ENCODE measurements at places on chromosomes 11 and 22.

DNA sequence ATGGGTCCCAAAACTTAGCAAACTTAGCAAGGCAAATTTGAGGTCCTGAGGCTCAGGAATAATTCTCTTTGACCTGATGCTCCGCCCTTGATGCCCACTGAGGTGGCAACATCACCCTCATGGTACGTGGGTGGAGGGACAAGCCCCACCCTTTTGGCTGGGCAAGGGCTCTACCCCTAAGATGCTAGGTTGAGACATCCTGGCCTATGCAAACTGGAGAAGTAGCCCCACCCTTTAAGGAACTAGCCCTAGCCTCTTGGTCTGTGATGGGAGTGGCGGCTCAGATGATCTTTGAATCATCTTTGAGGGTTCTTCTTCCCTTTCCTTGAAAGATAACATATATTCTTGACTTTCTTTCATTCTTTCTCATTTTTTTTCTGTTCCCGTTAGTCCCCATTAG lies 32.9 kb downstream of the CABIN1 start:
- DNase-seq, result no peak

- DNase-seq, result no peak
These were observed 10.8 kb downstream of the DUSP8 start for GRCh38 chr11:1561266-1561665.

- DNase-seq, result no peak
These were observed 29.9 kb downstream of the CCDC15 start for GRCh38 chr11:124983674-124984511.

DNA sequence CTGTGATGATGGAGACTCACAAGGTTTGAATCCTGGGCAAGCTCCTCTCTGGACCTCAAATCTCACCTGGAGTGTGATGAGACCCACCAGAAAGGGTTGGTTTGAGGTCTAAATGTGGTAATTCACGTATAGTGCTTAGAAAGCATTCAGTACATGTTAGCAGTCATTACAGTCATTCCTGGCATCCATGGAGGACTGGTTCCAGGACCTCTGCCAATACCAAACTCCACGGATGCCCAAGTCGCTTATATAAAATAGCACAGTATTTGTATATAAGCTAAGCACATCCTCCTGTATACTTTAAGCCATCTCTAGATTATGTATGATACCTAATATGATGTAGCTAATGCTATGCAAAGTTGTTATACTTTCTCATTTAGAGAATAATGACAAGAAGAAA lies 67.6 kb upstream of the CYP2D6 start:
- DNase-seq, result no peak

DNA sequence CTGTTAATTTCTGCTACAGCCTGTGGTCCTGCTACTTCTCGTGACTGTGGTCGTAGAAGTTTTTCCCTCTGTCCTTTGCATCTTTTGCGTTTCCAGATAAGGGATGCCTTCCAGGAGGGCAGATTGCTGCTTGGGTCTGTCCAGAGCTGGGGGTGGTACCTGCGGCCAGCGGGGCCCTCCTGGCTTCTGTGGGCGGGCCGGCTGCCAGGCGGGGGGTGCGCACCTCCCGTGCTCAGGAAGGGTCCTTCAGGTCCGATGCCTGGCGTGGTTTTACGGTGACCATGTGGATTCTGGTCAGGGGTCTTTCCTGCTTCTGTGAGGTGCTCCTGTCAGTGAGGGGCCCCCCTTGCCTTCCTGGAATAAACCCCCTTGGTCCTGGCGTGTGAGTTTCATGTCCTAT lies 84.8 kb downstream of the KCNQ1 start:
- DNase-seq, result no peak

DNA sequence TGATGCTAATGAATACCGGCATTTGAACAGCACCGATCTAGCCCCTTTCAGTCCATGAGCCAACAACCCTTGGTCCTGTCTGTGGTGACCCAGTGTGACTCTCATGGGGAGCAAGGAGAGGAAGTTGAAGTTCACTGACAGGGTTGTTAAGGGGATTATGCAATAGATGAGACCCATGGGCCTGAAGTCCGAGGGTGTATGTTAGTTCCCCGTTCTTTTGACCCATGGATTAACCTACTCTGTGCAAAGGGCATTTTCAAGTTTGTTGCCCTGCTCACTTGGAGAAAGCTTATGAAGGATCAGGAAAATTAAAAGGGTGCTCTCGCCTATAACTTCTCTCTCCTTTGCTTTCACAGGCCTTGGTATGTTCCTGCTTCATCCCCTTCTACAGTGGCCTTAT lies 4.9 kb downstream of the PNPLA3 start:
- no peak for DNase-seq

DNA sequence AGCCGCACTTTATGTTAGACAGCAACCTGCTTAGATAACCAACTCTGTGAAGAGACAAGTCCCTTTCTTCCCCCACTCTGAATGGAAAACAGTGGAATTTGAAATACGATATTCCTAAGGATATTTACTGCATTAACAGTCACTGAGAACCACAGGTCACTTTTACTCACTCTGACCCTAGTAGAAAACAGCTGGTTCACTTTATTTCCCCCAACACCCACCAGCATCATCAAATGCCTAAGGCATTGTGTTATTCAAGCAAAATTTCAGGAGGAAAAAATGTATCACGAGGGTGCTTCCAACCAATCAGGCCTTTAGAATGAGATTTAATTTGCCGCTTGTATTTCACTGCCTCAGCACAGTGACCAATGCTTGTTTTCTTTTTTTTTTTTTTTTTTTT lies 1134.1 kb upstream of the CCDC90B start:
- no peak for DNase-seq

GRCh38 chr11:16856022-16856471 lies 117.6 kb downstream of the C11orf58 start:
- no peak for DNase-seq

DNA sequence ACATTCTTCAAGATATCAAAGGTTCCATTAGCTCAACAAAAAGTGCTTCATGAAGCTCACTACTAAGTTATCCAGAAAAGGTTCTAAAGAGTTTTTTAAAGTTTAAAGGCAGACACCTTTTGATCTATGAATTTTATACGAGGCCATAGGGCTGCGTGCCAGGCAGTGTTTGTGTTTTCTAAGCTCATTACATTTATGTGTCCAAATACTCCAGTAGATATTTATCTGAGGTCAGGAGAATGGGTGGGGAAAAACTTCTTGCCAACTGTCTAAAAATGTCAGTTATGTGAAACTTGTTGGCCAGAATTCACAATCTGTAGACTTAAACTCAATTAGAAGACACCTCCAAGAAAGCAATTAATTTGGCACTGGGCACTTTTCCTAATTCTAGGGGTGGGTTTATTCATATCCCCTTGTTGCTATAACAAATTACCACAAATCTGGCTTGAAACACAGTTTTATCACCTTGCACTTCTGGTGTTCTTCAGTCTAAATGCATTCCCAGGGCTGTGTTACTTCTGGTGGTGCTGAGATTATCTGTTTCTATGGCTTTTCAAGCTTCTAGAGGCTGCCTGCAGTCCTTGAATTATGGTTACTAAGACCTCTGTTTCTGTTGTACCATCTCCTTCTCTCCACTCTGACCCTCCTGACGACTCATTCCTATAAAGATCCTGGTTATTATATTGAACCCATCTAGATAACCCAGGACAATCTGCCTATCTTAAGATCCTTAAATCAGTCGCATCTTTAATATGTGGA lies 1030.4 kb upstream of the CNTN5 start:
- DNase-seq, result no peak

DNA sequence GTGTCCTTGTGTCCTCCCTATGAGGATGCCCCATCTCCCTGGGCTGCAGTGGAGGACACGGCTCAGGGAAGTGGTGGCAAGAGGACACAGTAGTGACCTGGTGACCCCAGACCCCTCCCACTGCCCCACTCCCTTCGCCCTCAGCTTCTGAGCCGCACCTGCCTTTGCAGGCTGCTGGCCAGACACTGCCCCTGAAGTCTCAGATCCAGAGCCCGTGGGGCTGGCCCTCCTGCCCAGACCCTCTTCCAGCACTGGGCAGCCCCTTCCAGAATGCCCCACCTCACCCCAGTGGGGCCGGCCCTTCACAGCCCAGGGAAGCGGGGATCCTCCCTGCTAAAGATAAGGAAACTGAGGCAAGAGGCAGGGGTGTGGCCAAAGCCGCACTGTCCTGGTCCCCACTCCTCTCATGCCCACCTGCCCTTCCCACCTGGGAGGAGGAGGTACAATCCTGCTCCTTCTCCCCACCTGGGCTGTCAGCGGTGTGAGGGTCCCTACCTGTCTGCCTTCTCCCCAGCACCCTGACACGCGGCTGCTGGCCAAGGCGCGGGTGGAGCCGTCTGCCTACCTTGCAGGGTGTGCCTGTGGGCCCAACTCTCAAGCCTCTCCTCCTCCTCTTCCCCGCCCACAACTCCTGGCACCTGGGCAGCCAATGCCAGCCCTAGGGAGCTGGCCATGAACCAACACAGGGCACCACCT lies 17.3 kb downstream of the TRPM5 start:
- DNase-seq, result no peak

- no peak for DNase-seq
These were observed 34.8 kb upstream of the SLC22A12 start for GRCh38 chr11:64556044-64556720.

DNA sequence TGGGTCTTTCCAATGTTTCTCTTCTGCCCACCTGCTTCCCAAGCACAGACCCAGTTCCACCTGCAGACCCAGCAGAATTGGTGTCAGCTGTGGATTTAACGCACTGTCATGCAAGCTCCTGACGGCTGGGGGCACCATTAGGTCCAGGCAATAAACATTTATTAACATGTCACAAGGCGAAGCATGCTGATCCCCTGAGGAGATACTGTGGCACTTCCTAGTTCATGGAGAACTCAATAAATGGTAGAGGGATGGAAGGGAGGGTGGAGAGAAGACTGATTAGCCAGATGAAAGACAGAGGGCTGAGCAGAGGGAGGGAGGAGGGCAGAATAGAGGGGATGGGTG lies 68.3 kb upstream of the TSPAN18 start:
- DNase-seq, result no peak

- DNase-seq, result no peak
These were observed 1147.8 kb downstream of the JRKL start for GRCh38 chr11:97537407-97538150.

DNA sequence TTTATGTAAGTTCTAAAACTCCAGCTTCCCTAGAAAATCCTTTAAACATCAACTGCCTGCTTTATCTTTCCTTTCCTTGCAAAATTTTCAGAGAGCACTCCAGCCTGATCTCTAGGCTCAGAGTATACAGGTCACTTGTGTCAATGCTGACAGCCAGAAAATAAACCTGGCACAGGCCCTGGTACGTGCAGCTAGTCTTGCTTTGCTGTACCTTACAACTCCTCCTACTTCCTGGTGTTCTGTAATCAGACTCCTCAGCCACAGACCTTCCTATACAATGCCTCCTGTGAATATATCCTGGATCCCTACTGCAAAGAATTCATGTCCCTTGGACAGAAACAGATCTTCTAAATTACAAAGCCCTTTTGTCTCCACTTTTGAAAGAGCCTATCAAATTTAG lies 24.2 kb upstream of the TMEM123 start:
- no peak for DNase-seq

GRCh38 chr22:43110444-43110926 lies at the start of gene BIK:
Gene BIK, plus strand, starts transcription at chr22:43110750. Its CDS starts 13,273 bp downstream, at chr22:43124023.
- DNase-seq, result no peak

DNA sequence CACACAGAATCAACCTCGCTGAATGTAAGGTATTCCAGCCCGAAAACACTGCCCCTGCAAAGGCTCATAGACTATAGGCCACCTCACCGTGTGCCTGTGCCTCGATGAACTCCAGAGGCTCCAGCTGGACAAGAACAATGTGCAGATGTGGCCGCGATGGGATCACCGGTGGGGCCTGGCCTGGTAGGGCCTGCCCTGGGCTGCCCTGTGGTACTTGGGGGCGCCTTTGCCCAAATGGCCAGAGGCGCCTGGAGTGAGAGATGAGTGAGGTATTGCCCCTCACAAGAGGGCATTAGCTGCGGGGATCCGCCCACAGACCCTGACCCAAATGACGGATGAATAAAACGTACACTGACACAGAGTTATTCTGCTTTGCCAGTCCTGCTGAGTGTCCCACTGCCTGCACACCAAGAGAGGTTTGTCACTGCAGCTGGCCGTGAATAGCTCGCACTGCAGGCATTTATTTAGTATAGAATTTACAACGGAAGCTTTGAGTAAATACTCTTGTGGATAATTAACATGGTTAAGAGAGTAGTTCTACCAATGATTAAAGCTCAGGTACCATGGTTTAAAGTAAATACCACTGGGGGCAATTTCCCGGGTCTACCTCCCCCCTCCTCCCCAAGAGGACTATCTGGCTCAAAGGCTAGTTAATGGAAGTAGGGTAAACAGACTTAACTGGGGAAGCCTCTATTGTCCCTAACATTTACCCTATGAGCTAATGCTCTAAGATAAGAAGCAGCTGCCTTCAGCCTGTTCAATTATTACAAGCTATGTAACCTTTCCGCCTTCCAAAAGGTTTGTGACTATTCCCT lies 101.1 kb upstream of the IGLL5 start:
- DNase-seq, result no peak

DNA sequence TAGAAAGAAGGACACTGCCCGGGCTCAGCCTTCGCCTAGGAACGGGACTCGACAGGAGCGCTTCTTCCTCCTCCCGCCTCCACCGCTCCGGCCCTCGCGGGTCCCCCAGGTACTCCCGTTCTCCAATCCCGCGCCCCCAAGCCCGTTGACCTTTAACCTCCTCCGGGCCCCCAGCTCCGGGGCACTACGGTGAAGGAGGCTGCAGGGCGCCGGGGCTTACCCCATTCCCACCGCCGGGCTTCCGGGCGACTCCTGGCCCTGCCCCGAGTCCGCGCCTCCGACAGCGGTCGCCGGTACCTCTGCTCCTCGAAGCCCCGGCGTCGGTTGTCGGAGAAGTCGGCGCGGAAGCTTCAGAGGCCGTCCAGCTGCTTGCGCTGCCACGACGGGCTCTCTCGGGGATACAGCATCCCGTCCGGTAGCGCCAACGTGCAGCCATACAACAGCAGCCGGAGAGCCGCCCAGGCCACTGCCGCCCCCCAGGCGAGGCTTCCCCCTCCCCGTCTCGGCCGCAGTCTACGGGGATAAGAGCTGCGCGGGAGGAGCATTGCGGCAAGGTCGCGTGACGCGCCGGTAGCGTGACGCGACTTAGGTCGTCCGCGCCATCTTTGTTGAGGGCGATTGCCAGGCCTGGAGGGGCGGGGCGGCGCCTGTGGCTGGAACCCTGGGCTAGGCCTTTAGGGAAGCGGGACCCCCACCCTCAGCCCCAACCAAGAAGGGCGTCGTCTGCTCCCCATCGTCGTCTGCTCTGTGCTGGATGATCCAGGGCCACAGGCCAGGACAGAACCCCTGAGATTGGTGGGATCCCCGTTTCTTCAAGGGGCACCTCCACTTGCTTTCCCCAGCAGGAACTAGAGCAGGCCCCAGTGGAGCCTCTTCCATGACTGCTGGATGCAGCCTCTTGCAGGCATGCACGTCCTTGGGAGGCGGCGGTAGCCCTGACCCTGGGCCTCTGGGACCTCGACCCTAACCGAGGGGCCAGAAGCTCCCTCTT lies 26.3 kb downstream of the RGL4 start:
- peak; percentile 85 for DNase-seq
